Motor neuron (in vitro differentiated cells): ENCODE measurements at places on chromosomes 3 and 15.

GRCh38 chr3:62169906-62170660 is 203.3 kb downstream of the FEZF2 start:
- no peak for ATAC-seq

DNA sequence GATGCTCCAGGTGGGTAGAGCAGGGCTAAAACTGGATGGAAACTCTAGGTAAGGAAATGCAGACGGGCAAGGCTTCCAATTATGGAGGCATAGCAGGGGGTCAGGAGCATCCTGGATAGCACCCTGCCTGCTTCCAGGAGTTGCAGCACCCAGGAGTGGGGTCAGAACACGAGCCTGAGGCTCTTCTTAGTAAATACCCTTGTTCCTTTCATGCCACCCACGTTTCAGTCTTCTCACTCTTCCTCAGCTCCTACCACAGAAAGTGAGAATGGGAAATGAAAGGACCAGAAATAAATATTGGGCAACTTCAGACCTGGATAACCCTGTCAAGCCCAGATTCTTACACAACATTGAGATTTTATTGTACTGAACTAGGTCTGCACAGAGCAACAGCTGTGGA is 16.4 kb downstream of the CCR1 start:
- no peak for ATAC-seq

DNA sequence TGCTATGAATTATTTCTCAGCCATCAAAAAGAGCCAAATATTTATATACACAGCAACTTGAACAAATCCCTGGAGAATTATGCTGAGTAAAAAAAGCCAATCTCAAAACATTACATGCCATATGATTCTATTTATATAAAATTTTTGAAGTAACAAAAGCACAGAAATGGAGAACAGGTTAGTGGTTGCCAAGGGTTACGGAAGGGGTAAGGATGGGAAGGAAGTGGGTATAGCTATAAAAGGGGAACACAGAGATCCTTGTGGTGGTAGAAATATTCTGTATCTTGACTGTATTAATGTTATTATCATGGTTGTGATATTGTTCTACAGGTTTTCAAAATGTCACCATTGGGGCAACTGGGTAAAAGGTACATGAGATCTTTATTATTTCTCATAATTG is 62.3 kb upstream of the ASB14 start:
- no peak for ATAC-seq

DNA sequence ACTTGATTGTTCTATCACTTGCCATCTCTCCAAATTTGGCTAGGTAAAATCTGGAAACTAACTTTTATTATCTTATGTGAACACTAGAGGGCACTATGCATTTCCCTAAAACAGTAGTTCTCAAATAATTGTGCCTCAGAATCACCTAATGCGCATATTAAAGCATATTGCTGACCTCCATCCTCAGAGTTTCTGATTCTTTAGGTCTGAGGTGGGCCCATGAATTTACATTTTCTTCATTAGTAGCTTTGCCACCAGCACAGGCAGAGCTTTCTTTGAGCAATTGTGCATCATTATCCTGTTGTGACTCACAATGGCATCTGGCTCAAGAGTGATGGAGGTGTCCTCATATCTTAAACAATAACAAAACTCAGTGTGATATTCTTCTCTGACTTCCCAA is 17.5 kb upstream of the BCHE start:
- no peak for ATAC-seq

GRCh38 chr3:69178082-69178481 is 55.7 kb upstream of the LMOD3 start:
- no peak for ATAC-seq

DNA sequence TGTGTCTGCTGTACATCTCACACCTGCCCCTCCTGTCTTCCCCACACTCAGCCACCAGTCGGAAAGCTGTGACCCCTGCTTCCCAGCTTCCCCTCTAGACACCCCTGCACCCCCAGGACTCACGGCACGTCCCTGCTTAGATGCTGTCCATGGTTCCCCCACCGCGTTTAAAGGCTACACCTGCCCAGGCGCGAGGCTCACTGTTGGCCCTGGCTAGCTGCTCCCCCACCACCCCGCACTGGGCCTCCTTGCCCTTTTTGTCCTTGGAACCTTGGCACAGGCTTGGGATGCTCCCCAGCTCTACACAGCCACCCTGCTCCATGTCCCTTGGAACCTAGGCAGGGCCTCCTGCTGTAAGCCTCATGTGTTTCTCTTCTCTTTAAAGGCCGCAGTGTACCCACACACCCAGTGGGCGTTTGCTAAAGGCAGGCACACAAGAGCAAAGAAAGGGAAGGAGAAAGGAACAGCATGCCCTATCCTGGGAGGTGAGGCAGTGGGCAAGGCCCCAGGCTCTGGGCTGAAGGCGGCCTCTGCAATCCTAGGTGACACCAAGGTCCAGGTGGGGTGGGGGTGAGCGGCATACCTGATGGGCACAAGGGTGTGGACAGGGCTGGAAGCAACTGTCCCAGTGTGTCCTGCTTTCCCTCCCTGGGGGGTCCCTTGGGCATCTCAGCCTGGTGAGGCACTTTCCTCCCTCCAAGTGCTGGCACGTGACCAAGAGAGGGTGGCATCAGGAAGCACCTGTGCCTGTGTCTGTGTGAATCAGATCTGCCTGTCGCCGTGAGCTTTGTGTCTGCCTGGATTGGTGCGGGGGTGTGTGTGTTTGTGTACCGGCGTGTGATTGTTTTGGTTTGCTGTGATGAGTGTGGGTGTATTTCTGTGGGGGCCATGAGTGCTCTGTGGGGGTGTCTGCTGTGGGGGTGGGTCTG is 54.4 kb downstream of the TPRA1 start:
- ATAC-seq = peak; percentile 49

GRCh38 chr3:23779841-23780240 is 25.9 kb upstream of the UBE2E1 start:
- ATAC-seq = no peak

- no peak for ATAC-seq
Observed at GRCh38 chr3:37949866-37950265, 40.7 kb upstream of the VILL start.

DNA sequence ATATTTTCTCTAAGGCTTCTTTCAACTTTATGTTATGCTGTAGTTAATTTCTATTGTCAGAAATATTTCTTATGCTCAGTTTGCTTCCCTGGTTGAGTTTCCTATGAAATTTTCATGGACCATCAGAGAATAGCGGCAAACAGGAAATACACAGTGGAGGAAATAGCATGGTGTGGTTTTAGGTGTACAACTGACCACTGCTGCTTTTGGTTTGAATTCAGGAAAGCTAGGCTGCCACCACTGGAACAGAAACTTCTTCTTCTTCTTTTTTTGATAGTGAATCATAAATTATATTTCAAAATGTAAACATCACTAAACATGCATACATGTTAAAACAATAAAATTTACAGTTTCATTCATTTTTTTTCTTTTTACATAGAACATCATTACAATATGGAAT is 316.6 kb upstream of the TGFBR2 start:
- no peak for ATAC-seq

DNA sequence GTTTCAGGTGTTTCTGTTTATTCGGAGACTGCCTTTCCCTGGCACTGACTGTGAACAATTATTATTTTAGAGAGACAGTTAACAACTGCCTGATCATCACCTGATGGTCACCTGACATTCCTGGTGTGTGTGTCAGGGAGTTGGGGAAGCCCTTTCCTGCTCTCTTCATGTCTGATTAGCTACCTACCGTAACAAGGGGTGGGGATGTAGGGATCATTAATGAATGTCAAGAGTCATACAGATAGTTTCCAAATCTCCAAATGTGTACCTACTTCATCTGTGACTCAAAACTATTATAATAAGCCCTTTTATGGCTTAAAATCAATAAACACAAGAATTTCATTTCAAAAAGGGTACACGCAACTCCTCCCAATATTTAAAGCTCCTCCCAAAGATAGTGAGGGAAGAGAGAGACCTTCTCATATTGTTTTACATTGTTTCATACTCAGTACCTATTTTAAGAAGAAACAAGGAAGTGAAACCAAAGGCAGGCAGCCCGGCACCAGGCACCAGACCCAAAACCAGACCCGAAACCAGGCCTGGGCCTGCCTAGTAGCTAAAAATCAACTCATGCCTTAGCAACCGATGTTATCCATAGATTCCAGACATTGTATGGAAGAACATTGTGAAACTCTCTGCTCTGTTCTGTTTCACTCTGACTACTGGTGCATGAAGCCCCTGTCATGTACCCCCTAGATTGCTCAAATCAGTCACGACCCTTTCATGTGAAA is 844.9 kb upstream of the ALCAM start:
- no peak for ATAC-seq

- no peak for ATAC-seq
Observed at GRCh38 chr3:138653567-138653966, 45.0 kb downstream of the FAIM start.

DNA sequence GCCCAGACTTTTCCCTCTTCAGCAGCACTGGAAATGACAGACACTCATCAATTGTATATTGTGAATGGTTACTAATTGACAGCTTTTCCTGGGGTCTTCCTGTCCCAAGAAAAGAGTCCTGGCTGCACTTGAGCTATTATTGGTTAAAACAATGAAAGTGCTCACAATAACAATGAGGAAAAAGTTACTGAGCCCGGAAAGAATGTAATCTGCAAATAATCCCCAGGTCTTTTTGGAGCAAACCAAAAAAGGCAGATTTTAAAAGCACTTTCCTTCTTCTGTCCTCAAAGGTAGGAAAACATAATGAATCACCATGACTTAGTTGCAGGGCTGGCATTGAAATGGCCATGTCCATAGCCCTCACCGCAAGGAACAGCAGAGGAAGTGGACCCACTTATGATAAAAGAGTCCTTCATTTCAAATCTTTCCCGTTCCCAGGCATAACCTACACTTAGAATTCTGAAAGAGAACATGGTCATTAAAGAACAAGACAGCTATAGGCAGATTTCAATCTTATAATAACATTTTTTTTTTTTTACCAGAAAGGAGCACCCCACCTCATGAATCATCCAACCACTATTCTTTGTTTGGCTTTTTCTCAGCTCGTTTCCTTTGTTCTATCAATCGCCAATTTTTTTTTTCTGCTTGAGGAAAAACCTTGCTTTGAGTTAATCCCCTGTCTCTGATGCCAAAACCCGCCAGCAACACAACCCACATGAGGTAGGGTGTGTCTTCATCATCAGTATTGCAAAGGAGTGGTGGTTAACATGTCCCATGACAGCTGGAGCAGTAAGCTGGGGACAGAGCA is 35.5 kb upstream of the ATP1B3 start:
- no peak for ATAC-seq

DNA sequence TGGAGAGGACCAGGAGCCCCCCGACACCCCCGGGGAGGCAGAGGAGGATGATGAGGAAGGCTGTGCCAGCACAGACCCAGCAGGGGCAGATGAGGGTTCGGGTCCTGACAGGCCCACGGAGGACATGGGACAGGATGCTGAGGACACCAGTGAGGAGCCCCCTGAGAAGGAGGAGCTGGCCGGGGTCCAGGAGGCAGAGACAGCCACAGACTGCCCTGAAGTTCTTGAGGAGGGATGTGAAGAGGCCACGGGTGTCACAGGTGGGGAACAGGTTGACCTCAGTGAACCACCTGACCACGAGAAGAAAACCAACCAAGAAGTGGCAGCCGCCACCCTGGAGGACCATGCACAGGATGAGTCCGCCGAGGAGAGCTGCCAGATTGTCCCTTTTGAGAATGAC is 909 bp downstream of the FGD5 start:
- no peak for ATAC-seq

GRCh38 chr15:78148392-78149067 is 632 bp upstream of the IDH3A start:
- ATAC-seq = peak; percentile 3

DNA sequence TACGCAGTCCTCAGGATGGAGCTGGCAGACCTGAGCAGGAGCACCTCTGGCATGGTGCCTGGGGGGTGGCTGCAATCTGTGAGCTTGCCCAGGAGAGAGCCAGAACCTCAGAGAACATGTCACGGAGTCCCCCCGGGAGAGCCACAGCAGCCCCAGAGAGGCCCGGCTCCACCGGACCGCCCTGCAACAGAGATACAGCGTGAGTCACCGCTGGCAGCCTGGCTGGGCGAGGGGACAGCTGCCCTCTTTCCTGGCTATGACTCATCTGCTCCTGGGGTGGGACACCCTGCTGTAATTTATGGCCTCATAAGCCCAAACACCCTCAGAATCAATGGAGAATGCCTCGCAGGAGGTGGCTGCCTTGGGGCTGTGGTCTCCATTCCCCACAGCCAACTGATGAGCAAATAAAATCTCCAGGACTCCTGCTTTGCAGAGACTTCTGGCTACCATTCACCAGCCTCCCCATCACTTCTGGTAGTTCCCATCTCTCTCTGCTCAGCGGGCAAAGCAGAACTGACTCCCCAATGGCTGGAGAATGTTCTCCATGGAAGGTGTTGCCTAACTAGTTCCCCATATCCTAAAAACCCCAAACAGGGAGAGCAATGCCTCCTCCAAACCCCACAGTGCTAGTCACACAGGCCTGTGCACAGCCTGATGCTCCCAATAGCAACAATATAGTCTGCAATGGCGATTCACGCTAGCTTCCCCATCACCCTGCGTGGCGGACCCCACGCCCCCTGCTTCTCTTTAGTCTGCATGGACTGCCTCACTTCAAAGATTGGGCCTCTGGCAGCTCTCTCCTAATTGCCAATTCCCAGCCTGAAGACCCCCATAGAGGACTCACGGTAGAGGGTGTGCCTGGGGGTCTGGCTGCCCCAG is 21.6 kb downstream of the ACSBG1 start:
- ATAC-seq = peak; percentile 99

DNA sequence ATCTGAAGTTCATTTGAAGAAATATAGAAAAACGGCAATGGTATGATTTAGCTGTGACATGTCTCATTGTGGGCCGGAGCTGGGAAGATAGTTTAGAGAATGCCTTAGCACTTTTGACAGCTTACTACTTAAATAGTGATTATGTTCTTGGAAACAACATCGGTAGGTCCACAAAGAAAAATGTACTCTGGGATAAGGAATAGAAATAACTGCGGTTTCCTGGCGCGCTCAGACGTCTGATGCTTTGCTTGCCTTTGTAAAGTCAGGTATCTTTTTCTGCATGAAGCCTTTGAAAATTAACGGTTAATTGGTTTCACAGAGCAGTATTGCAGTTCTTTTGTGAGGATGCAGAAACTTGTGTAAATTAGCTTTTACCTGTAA is 1.4 kb downstream of the USP3 start:
- ATAC-seq = no peak

DNA sequence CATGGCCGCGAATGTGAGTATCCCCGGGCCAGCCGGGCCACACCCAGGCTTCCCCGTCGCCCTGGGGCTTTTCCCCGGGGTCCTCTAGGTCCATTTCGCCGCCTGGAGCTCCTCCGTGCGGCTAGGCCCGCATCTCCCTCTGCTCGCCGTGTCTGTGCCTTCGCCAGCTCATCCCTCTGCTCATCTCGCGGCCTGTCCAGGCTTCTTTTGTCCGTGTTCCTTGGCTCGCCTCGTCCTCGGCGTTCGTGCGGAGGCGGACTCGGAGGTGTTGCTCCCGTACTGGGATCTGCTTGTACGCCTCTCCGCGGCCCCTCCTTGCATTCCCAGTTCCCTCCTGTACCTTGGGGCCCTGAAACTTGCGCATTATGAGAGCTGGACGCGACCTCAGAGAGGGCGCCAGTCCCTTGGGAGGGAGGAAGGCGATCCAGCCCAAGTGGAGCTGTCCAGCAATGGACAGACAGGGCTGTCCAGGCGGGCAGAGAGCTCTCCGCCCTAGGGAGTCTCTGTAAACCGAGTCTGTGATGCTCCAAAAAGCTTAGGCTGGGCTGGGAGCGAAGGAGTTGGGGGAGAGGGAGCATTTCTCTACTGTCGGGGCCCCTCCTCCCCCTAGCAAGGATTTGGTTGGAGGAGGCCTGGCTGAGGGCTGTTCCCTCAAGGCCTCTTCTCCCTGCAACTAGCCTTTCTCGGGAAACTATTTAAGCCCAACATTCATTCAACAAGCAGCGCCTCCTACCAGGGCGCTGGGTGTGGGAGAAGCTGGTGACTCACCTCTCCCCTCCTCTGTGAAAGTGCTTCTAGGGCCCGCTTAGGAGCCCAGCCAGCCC is 553 bp downstream of the TMEM43 start:
- ATAC-seq = peak; percentile 59
